ENCODE measurements at places on chromosomes 16 and 17. TPM values are rescaled to one million over a fixed set of nuclear protein-coding genes. Genes with fewer than 3 reads are reported as not detected.

DNA sequence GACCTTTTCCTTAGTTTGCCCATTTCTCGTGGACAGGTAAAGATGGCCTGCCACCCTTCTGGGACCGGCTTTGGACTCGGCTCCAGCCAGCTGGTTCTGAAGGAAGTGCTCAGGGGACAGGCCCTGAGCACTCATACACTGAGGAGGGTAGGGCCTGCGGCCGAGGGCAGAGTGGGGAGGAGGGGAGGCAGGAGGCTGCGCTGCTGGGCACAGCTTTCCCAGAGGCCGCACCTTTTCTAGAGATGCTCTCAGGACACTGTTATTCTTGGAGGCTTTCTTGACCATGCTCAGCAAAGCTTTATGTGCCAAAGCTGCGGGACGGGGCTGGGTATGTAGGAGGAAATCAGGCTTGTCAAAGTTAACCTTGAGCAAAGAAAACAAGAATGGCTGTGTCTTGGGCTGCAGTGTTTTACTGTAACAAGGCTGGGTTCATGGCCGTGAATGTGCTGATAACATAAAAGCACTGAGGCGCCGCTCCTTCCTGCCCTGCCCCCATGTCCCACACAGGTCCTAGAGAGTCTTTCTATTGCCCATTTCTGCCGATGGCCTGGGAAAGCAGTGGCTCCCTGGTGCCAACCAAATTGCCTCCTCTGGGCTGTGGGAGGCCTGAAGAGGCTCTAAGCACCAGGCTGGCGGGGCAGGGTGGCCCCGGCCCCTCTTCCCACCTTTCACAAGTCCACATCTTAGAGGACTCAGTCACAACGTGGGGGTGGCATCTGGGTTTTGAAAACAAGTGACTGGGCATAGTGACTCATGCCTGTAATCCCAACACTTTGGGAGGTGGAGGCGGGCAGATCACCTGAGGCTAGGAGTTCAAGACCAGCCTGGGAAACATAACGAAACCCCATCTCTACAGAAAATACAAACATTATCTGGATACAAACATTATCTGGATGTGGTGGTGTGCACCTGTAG is 22.3 kb upstream of the TIMP2 start:
- DNase-seq = no peak

DNA sequence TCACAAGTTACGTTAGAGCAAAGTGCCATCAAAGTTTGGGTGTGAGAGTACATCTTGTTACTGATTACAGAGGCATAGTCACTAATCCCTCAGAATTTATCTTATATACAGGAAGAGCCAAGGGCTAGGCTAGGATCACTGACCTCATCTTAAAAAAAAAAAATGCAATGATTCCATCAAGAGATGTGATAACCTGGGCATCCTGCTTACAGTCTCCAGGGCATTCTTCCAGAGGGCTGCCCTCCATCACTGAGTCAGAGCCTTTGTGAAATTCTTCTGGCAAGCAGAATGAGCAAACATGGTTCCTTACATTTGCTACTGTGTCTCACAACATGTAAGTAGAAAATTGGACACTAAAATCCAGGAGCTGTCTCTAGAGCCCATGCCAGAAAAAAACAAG is 410.6 kb downstream of the ZFHX3 start:
- no peak for DNase-seq

- no peak for DNase-seq
Observed at GRCh38 chr16:50809561-50809960, 67.7 kb downstream of the CYLD start.

STX1B gene
- total RNA-seq = 1.6 TPM

PHOSPHO1 gene
- 0.59 TPM for total RNA-seq

GRCh38 chr16:8867216-8867931 is 1.4 kb downstream of the CARHSP1 start:
- DNase-seq = no peak

GRCh38 chr17:34706029-34706428 is 126.6 kb downstream of the TMEM132E start:
- no peak for DNase-seq

GRCh38 chr17:40281663-40282062 is 6.0 kb upstream of the CDC6 start:
- DNase-seq = no peak

DNA sequence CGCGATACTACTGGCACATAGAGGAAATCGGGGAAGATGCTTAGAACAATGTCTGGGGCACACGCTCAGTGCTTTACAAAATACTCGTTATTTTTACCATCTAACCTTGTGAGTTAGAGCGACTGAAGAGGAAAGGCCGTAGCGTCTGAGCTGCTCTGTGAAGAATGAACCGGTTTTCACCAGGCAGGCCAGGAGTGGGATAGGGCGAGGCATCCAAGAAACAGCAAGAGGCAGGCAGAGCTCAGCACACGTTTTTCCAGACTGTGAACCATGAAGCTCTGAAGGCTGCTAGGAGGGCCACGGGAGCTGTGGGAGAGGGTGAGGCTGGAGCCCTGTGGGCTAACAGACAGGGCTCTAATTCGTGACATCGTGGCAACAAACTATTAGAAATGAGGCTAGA is 95.5 kb downstream of the MRM3 start:
- no peak for DNase-seq

LRRC37A gene
- 10.0 TPM for total RNA-seq

SNX20 gene
- 33.1 TPM for total RNA-seq

GRCh38 chr16:5036228-5037156 is 2.8 kb upstream of the NAGPA start:
- no peak for DNase-seq

GUCY2D gene
- not detected for total RNA-seq

- DNase-seq = no peak
Observed at GRCh38 chr17:66751771-66752170, 83.1 kb upstream of the CACNG5 start.

GRCh38 chr17:78577296-78577695 is at the start of gene DNAH17:
TSS of gene DNAH17 (minus strand) at chr17:78577396. CDS start at chr17:78575057, 2,339 bp downstream.
- no peak for DNase-seq

TUBG1 gene
- total RNA-seq = 26.8 TPM

DNA sequence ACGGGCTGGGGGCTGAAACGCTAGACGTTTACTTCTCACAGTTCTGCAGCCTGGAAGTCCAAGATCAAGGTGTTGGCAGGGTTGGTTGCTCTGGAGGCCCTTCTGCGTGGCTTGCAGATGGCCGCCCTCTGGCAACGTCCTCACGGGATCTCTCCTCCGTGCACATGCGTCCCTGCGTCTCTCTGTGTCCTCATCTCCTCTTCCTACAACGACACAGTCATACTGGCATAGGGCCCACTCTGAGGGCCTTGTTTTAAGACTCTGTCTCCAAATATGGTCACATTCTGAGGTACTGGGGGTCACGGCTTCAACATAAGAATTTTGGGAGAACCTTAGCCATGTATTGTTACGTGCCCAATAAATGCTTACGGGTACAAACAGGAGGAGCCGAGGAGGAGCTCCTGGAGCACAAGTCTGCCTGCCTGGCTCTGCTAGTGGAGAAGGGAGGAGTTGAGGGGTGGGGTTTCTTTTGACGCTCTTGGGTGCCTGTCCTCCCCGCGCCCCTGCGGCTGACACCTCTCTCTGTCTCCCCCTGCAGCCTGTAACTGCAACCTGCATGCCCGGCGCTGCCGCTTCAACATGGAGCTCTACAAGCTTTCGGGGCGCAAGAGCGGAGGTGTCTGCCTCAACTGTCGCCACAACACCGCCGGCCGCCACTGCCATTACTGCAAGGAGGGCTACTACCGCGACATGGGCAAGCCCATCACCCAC is 141.1 kb downstream of the NTN1 start:
- no peak for DNase-seq

GRCh38 chr17:10648956-10649355 is 8.2 kb downstream of the MYH3 start:
- DNase-seq = no peak

GRCh38 chr16:13324851-13325250 is 423.5 kb downstream of the SHISA9 start:
- no peak for DNase-seq

DNA sequence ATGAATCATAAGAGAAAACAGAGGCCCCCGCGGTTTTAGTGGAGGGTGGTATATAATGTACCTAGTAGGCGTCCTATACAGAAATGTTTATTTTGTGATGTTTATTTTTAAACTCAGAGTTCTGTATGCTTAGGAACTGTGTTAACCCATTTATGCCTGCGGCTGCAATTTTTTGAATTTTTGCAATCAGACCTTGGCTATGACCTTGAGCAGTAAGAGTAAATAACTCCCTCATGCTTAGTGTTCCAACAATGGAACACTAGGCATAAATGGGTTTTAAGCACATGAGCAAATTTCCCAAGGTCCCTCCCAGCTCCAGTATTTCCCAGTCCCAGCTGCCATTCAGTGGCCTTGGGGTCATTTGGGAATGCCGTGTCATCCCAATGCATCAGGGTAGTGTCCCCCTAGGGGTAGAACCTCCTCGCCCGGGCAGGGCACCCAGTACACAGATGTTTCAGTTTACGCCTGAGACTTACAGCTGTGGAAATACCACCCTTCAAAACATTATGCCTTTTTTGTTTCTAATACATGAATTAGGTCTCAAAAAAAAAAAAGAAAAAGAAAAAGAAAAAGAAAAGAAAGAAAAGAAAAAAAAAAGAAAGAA is 605.8 kb upstream of the CDH11 start:
- no peak for DNase-seq

GRCh38 chr17:68737761-68738443 is 136.7 kb upstream of the FAM20A start:
- DNase-seq = no peak

GRCh38 chr16:90046971-90047713 is 27.9 kb upstream of the DBNDD1 start:
- no peak for DNase-seq

DNA sequence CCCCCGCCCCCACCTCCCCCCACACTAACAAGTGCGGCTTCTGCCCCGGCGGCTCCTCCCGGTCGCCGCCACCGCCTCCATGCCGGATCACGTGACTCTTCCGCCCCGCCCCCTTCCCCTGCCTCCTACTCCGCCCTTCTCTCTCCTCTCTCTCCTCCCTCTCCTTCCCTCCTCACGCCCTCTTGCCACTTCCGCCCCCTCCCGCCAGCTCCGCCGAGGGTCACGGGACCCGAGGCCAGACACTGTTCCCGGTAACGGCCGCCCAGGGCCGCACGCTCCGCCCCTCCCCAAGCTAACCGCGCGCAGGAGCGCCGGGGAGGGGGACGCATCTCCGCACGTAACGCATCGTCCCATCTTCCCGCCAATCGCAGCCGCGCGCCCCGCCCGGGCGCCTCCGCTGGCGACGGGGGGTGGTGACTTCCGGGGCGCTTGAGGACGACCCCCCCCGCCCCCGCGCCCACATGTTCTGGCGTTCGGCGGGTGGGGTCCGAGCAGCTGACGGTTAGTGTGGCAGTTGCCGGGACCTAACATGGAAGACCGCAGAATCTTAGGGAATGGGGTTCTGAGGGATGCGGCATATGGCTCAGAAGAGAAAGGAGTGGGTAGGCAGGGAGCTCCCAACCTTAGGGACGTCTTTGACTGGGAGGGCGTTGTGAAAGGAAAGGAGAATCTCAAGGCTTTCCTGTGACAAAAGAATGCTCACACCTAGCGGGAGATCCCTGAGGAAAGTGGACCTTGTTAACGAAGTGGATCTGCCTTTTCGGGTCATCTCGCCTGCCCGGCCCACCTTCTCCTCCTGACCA is at the start of gene USP32:
TSS of gene USP32 (minus strand) at position 92 of the 803 bp plus-strand sequence. CDS start 194 bp downstream, outside the sequence.
- peak; percentile 94 for DNase-seq

CPHXL gene
- not detected for total RNA-seq

KRTAP16-1 gene
- not detected for total RNA-seq

- no peak for DNase-seq
Observed at GRCh38 chr16:49463529-49463928, 89.9 kb downstream of the C16orf78 start.

DNA sequence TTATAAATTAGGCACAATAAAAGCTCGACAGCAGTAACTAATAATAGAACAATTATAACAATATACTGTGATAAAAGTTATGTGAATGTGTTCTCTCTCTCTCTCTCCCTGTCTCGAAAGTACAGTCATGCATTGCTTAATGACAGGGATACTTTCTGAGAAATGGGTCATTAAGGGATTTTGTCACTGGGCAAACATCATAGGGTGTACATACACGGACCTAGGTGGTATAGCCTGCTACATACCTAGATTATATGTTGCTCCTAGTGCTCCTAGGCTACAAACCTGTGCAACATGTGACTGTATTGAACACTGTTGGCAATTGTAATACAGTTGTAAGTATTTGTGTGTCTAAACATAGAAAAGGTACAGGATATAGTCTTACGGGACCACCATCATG is 6.9 kb downstream of the ZNRF1 start:
- DNase-seq = no peak

CTRB1 gene
- total RNA-seq = not detected

GRCh38 chr16:49499869-49500610 is 126.4 kb downstream of the C16orf78 start:
- peak; percentile 12 for DNase-seq

GAST gene
- not detected for total RNA-seq

- no peak for DNase-seq
Observed at GRCh38 chr16:69423189-69423588, 1.2 kb upstream of the CYB5B start.

GRCh38 chr17:69588827-69589239 is 174.3 kb downstream of the MAP2K6 start:
- no peak for DNase-seq

GRCh38 chr16:2090777-2091546 is 43.2 kb downstream of the TSC2 start:
- no peak for DNase-seq

RPGRIP1L gene
- total RNA-seq = 5.8 TPM

DNA sequence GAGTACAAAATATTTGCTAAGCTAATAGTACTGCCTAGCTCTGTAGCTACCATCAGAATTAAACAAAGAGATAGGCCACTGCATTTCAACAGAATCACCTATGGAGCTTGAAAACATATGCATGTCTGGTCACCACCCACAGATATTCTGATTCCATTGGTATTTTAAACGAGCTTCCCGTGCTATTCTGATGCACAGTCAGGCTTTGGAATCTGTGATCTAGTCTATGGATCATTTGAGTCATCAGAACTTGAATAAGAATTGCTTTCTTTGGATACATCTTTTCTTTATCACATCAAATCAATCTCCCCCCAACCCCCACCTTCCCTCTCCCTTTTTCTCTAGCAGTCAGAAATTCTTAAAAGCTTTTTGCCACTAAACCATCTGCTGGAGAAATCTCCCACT is 124.7 kb downstream of the NPIPB5 start:
- no peak for DNase-seq

SPNS2 gene
- total RNA-seq = 0.38 TPM

DNA sequence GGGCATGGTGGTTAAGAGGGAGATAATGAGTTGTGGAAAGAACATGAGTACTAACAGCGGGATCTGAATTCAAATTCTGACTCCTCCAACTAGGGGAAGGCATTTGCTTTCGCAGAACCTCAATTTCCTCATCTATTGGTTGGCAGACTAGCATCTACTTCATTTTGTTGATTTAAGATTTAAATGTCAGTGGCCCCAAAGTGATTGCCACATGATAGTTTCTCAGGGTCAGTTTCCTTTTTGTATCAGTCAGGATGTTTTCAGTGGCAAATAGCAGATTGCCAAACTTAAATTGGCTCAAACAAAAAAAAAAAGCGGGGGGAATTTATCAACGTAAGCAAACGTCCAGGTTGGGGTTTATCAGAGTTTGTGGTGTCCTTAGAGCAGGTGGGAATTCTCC is 25.1 kb upstream of the NOS2 start:
- no peak for DNase-seq

CDH1 gene
- total RNA-seq = 8.2 TPM

- DNase-seq = no peak
Observed at GRCh38 chr17:80696456-80696855, 151.8 kb downstream of the RPTOR start.

GRCh38 chr16:46914556-46915201 is 30.5 kb downstream of the GPT2 start:
- no peak for DNase-seq
